Hippocampal formation (tissue), 2 donors: ENCODE measurements at places on chromosomes 3 and 15.

- no peak for DNase-seq
Observed at GRCh38 chr3:37652851-37653250, 208.8 kb upstream of the CTDSPL start.

- DNase-seq, result no peak
Observed at GRCh38 chr3:88926221-88926620, 181.2 kb upstream of the EPHA3 start.

GRCh38 chr3:75042941-75043340, 428.5 kb upstream of the CNTN3 start:
- DNase-seq, result no peak

GRCh38 chr15:90022905-90023700, 22.0 kb downstream of the ZNF710 start:
- no peak for DNase-seq

DNA sequence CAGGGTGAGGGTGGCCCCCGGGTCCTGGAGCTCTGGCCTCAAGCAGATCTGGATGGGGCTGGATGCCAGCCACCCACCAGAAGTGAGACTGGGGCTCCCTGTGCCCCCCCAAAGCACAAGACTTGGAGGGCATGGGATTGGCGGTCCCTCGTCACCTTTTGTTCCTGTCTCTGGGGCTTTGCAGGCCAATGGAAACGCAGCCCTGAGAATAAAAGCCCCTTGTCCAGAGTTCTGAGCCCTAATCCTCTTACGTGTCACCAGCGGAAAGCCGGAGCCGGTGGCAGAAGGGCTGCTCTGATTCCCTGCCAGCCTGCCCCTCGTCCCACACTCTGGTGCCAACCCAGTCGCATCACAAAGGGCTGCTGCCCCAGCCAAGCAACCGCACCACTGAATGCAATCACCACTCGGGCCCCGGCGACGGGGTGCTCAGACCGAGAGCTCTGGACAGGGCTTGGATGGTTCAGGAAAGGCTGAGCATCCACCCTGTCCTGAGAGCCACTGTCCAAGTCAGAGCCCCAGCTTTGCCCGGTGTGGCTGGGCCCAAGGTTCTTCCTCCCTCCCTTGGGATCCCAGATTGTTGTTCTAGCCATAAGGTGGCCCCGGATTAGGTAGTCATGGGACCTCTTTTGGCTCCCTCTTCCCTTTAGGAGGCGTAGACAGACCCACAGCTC, 22.8 kb upstream of the ELP6 start:
- DNase-seq, result peak; percentile 30

DNA sequence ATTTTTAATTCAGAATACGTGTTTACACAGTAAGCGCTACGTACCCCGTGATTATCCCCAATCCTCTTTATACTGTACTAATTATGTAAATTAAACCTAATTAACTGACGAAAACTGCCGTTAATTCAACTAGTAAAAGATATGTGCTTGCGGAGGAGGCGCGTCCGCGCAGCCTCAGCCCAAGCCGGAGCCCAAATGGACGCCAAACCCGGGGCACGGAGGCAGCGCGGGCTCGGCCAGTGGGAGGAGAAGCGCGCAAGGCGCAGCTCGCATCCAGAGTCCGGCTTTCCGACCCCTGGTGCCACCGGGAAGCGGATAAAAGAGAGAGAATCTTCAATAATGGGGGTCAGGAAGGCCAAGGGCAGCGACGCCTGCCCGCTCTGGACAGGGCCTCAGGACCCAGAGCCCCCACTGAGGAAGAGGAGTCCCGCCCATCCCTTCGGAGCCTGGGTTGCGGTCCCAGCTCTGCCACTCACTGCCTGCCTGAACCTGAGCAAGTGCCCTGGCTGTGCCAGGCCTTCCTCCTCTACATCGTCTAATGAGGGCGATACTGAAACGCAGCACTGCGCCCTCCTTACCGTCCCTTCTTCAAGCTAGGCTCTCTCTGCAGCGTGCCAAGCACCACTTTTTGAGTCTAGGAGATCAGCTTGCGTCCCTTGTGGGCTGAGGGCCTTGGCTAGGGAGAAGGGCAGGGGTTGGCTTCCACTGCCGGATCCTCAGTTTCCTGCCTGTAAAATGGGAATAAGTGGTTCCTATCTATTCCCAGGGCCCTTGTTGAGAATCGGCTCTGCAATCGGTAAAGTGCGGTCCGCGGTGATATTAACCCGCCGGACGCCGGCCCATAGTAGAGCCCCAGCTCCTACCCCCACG, 5.0 kb upstream of the SKOR1 start:
- DNase-seq, result no peak

DNA sequence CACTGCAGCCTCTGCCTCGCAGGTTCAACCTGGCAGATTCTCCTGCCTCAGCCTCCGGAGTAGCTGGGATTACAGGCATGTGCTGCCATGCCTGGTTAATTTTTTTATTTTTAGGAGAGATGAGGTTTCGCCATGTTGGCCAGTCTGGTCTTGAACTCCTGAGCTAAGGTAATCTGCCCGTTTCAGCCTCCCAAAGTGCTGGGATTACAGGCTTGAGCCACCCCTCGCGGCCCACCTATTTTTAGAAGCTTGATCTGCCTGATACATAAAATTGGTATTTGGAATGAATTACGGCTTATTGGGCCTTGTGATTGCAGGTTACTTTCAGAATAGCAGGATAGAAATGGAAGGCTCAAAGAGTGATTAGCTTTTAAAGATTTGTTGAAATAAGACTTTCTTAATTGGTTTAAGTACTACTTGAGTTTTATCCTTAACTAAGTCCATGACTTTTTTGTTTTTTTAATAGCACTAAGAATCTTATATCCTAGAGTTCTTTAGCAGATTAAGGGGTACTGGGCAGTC, 25.0 kb downstream of the GMPS start:
- DNase-seq, result no peak

- DNase-seq, result no peak
Observed at GRCh38 chr3:45312836-45313493, 75.4 kb upstream of the LARS2 start.

DNA sequence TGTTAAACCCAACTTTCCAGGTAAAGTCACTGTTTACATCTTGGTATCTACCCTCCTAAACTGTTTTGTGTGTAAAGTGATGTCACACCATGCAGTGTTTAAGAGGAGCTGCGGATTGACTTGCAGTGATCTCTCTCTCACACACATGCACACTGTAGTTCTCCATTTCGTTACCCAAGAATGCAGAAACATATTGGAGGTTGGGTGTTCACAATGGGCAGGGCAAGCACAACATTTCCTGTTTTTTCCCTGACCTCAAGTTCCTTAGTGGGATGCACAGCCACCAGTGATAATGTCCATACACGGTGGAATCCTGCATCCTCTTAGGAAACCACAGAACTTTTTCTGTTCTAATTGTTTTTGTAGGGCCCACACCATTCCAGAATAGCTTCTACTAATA, 85.3 kb upstream of the CFAP20DC start:
- no peak for DNase-seq

GRCh38 chr3:145519398-145520047, 641.5 kb downstream of the PLOD2 start:
- no peak for DNase-seq

GRCh38 chr3:190449801-190450200, at the start of gene TMEM207:
TMEM207 (minus strand) TSS chr3:190449901; CDS start chr3:190449809, 92 bp downstream.
- no peak for DNase-seq

GRCh38 chr3:198080521-198081384, 120.7 kb downstream of the LMLN start:
- DNase-seq, result peak; percentile 47

DNA sequence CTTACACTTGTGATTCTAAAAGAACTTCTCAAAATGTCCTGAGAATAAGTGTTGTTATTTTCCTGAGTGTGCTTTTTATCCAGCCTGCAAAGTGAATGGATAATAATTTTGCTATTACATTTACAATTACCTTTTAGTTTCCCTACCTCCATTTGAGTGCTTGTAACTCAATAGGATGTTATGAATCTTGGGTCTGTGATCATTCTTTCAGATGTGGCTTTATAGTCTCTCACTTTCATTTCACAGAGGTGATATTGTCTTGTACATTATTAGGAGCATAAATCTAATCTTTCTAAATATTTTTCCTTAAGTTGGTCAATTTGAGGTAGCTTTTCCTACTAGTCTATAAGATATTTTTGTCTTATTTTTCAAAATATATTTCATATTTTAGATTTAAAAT, 386.3 kb upstream of the EPHA6 start:
- no peak for DNase-seq

- DNase-seq, result no peak
Observed at GRCh38 chr15:75654201-75654907, 6.6 kb downstream of the SNX33 start.

DNA sequence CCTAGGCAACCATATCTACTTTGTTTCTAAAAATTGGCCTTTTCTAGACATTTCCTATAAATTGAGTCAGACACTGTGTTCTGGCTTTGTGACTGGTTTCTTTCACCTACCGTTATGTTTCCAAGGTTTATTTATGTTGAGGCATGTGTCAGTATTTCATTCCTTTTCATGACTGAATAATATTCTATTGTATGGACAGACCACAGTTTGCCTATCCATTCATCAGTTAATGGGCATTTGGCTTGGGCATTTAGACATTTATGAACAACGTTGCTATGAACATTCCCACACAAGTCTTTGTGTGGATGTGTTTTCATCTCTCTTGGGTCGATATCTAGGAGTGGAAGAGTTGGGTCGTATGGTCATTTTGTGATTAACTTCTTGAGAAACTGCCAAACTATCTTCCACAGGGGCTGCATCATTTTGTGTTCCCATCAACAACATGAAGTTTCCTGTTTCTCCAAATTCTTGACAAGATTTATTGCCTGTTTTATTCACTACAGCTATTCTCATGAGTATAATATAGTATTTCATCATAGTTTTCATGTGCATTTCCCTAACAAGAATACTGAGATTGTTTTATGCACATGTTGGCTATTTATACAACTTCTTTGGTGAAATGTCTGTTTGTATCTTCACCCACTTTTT, 3.5 kb upstream of the EFCC1 start:
- DNase-seq, result no peak

- DNase-seq, result no peak
Observed at GRCh38 chr3:186717039-186717457, at the start of gene KNG1. KNG1 (plus strand) TSS chr3:186717359; CDS start chr3:186717543, 184 bp downstream.

DNA sequence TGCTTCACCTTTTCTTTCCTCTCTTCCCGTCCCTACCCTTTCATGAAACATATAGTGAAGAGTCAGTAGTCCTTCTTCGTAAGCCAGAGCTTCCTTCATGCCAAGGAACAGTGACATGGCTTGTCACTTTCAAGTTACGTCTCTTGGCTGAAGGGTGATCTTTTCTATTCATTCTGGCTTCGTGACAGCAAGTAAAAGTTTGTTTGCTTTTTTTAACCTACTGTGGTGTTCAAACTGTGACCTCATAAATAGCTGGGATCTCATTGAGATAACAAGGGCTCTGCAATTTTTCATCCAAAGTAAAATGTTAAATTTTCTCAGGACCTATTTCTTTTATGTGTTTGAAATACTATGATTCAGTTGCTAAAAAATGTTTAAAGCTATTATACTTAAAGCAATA, 10.5 kb downstream of the CDIN1 start:
- DNase-seq, result no peak

- DNase-seq, result no peak
Observed at GRCh38 chr3:47283193-47283537, 421 bp downstream of the KLHL18 start.

DNA sequence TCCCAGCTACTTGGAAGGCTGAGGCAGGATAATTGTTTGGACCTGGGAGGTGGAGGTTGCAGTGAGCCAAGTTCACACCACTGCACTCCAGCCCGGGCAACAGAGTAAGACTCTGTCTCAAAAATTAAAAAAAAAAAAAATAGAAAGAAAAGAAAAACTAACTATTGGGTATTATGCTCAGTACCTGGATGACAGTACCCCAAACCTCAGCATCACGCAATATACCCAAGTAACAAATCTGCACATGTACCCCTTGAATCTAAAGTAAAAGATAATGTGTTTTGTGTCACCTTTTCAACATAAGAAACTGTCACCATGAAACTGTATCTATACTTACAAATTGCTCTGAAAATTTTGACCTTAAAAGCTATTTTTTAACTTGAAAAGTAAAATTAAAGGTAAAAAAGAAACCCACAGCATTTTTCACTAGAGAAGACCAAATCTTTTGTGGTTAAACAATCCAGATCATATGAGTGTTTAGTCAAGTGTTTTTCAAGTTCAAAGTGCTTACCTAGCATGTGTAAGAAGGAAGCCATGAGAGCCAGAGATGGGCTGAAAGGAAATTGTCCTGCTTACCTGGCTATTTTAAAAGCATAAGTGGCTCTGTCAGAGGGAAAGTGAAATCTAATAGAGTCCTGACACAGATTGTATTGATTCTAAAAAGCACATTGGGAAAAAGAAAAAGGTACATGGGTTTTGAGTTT, 50.5 kb downstream of the MYO1E start:
- DNase-seq, result no peak

DNA sequence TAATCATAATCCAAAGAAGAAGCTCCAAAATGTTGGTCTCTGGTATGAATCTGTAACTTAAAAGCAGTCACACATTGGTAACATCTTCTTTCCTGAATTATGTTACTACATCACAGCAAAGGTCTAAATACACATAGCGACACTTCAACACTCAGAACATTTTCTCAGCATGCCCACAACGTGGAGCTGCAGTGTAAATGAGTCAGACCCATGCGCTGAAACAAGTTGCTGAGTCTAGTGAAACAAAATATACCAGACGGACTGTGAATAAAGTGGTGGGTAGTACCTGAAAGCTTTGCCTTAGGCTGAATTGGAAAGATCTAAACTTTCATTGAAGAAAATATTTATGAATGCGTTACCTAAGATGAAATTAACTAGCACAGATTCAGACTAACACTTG, 33.2 kb upstream of the GOLGA8B start:
- DNase-seq, result peak; percentile 16

DNA sequence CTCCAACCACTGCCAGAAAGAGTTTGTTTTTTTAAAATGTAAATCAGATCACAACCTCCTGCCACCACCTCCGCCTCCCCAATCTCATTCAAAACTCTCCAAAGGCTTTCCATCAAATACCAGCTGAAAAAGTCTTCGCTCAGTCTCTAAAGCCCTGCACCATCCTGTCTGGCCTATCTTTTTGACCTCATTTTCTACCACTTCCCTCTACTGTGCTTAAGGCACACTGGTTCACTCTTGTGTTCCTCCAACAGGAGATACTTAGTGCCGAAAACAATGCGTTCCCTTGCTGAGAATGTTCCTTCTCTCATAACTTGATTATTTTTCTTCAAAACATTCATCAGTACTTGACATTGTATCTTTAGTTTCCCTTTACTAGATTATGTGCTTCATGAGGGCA, 3.5 kb downstream of the BTBD1 start:
- DNase-seq, result no peak

DNA sequence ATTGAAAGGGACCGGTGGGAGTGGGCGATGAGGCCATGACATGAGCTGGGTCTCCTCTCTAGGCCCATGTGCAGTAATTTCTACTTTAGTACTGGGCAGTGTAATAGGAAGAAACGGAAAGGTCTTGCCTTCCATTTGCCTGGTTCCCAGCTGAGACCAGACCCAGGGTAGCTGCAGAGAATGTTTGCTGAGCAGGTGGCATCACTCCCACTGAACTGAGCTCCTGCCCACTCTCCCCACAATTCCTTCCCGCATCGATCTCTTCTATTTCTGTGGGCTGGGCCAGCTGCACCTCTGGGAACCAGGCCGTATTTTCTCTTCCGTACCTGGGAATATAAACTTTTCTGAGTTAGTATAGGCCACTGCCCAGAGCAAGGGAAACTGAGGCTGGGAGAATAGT, 15.8 kb downstream of the ESYT3 start:
- no peak for DNase-seq
